ENCODE measurements at places on chromosomes 6 and 20.

- DNase-seq, result no peak
Measured at GRCh38 chr6:152244998-152245630, 392.0 kb downstream of the SYNE1 start.

DNA sequence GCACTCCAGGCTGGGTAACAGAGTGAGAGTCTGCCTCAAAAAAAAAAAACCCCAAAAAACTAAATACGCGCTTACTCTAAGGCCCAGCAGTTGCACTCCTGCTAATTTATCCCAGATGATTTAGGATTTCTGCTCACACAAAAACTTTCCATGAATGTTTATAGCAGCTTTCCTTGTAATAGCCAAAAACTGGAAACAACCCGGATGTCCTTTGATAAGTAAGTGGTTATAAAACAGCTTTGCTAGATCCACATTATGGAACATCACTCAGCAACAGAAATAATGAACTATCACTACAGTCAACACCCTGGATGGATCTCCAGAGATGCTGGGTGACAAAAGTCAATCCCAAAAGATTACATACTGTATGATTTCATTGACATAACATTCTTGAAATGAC is 220.4 kb upstream of the JARID2 start:
- no peak for DNase-seq

GRCh38 chr6:5617179-5617578 is 355.9 kb downstream of the FARS2 start:
- no peak for DNase-seq

GRCh38 chr6:97978855-97979271 is 695.8 kb upstream of the MMS22L start:
- no peak for DNase-seq

- no peak for DNase-seq
Measured at GRCh38 chr6:5278047-5278446, 16.7 kb downstream of the FARS2 start.
